ENCODE measurements at places on chromosomes 3 and 15. TPM values are rescaled to one million over a fixed set of nuclear protein-coding genes. Genes with fewer than 3 reads are reported as not detected.
A peak's percentile ranks its signal among the peaks of the same experiment; 100 is the strongest.

OR5H1 gene
- not detected for total RNA-seq

TRAK1 gene
- total RNA-seq: 33.2 TPM

SAMMSON gene
- not detected for total RNA-seq

CPNE9 gene
- total RNA-seq: not detected

GRCh38 chr3:117706756-117707155 is 997.2 kb downstream of the TUSC7 start:
- no peak for DNase-seq

DNA sequence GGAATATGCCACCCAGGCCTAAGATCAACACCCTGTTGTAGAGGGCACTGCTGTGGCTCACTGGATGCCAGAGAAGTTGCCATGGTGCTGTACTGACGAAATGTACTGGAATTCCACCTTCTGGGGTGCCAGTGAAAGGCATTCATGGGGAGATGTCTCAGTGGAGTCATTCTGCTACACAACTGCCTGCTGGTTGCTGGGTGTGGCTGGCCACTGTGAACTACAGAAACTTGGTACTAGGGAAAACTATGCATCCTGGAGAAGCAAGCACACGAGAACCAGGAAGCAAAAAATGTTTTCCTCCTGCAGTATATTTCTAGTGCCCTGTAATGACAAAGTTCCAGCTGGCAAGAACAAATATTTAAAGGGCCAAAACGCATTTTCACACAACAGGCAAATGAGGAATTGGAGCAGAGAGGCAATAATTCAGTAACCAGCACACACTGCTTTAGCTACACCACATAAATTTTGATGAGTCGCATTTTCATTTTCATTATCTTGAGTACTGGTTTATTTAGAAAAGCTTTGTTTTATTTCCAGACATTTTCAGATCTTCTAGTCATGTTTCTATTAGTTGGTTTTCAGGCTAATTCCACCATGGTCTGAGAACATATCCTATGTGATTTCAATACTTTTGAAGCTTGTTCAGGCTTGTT is 18.3 kb upstream of the RFX7 start:
- peak; percentile 24 for DNase-seq

DNA sequence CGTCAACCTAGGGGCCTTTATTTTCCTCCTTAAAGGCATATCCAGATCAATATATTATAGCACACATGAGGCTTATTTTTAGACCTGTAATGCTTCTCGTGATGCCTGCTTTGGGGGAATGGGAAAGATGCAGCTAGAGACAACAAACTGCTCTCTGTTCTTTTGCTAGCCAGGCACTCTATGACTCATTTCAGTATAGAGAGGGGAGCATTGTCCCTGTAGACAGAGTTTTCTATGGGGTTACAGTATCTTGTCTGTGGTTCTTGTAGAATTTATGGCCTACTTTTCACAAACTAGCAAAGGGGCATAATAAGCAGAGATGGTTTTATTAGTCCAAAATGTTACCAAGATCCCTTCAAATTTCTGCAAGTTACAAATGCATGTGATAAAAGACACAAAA is 305.6 kb downstream of the LSAMP start:
- DNase-seq: no peak

GRCh38 chr3:101861789-101862415 is 12.6 kb downstream of the NFKBIZ start:
- DNase-seq: no peak

DNA sequence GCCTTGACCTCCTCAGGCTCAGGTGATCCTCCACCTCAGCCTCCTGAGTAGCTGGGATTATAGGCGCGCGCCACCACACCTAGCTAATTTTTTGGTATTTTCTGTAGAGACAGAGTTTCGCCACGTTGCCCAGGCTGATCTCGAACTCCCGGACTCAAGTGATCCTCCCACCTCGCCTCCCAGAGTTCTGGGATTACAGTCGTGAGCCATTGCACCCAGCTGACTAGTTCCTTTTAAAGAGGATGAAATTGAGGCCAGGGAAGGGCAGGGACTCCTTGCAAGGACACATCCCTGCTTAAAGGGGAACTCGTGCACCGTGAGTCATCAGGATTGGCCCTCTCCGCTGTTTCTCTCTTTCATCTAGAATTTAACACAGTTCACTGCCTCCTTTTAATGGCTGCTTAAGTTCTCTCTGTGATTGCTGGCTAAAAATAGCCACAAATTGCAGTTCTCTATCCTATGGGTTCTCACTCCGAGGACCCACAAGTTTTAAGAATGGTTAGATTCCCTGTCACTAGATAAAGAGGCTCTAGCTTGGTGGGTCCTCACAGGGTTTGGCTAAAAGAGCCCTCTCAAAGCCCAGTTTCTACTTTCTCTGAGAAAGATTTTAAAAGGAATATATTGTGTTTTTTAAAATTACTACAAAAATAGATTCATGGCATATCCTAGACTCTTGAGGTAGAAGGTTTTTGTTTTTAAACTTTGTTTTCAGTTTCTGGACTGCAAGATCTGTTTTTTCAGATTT is 1.4 kb downstream of the CRTAP start:
- peak; percentile 91 for DNase-seq
